ENCODE measurements at places on chromosomes 6 and 20.
A peak's percentile ranks its signal among the peaks of the same experiment; 100 is the strongest.

DNA sequence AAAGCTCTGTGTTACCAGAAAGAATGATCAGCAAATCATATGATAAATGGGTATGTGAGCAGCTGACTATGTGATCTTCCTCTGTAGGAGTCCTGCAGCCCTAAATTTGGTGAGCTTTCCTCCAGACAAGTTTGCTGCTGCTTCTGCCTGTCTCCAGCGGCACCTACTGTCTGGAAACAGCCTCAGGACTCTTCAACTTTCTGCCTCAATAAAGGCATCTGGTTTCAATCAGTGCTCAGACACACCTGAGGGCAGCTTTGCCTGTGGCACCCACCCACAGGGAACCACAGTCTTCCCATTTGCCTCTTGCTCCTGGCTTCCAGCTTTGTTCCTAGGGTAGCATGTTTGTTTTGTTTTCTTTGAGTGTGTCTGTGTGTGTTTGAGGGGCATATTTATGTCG is 727.9 kb upstream of the MAN1A1 start:
- peak; percentile 7 for ATAC-seq

DNA sequence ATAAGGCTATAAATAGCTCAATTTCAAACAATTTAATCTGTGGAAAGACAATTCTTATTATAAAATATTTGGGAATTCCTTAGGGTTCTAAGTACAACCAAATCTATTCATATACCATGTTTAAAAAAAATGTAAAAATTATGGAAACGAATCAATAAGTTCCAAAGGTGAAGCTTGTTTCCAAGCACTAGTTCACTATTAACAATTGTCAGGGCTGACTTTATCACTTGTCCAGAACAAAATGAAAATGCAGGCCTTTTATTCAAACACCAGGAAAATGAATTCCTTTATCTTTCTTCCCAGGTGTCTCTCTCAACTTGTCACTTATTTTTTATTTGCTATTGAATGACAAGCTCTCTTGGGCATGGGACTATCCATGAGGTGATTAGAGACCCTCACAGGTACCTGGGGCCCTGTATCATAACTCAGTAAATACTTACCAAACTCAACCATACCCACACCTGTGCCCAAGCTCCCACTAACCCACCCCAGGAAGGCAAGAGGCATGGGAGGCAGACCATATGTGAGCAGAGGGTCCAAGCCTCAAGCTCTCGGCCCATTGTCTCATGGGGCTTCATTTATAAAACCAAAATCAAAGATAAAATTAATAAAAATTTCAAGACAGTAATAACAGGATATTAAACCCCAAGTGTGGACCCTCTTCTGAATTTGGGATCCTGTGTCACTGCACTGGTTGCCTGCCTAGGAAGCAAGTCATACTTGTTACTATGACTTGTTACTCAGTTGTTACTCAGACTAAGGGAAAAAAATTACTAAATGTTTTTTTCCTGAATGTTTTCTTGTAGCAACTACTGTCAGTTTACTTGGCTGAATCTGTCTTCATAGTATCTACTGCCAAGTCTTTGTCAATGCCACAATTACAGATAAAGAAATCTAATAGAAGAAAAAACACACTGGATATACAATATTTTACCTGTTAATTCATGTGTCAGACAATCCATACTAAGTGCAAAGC is 54.7 kb downstream of the PTPRK start:
- ATAC-seq, result no peak

DNA sequence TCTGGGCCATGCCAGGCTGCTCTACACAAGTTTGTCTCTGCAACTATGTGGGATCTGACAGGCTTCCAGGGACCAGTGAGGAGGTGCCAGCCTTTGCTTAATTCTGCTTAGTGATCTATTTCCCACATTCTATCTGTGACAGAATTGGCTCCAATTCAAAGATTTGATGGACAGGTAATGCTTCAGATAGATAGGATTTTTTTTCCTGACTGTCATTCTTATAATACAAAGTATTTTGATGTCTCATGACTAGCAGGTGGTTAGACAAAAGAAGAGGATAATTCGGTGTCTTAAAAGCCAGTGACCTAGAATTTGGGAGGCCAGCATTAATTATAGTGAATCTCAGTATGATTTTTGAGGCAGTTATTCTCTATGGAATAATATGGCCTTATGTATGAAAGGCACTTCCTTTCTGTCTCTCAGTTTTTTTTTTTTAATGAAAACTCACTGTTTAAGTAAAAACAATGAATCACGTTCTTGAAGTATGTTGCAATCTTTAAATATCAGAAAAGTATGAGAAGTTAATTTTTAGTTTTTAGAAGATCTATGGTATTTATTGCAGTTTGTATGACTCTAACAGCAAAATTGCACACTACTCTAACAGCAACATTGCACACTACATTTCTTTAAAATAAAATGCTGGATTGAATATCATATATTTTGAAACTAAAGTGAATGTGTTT is 43.7 kb downstream of the TMEM200A start:
- no peak for ATAC-seq

- no peak for ATAC-seq
Measured at GRCh38 chr6:41723530-41724227, 11.7 kb downstream of the TFEB start.

DNA sequence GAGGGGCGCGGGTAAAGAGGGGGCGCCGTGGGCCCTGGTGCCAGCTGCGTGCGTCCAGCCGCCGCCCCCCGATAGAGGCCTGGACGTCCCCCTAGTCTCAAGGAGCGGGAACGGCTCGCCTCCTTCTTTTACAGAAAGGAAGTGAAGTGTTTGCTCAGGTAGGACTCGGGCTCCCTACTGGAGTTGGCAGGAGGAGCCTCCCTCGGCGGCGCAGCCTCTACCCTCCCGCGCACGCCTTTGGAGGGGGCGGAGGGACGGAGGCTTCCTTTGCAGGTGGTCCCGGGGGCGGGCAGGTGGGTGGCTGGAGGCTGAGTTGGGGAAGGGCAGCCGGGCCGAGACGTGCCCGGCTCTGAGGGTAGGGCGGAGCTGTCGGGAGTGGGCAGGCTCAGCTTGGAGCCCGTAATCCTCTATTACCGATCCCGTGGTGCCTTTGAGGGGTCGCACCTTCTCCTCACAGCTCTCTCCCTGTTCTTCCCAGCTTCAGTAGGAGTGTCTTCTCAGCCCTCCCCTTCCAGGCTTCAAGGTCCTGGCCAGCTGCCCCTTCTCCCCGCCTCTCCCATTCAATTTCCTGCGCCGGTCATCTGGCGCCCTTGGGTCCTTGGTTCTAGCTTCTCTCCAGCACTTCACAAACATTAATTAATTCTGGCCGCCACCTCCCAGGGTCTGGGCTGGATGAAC is 728 bp downstream of the ITPR3 start:
- ATAC-seq, result peak; percentile 38

DNA sequence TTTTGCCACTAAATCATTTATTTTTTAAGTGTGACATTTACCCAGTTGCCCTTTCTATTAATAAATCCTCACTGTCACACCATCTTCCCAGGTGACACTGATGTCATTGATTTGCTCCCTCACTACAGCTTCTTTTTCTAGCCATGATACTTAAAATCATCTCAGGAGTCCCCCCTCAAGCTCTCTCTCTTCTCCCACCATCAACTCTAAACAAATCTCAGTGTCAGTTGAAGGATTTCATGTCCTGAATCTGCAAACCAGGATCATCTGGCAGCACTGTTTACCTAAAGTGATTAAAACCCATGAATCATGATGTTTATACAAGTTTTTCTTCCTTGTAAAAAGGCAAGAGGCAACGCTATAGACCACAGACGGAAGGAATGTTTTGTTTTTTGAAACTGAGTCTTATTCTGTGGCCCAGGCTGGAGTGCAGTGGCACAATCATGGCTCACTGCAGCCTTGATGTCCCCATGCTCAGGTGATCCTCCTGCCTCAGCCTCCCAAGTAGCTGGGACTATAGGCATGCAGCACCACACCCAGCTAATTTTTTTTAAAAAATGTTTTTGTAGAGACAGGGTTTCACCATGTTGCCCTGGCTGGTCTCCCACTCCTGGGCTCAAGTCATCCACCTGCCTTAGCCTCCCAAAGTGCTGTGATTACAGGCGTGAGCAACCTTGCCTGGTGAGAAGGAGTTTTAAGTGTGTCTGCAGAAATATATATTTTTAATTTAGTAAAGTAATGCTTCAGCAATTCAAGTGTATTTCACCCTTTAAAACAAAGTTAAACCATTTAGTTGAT is 30.1 kb upstream of the SH3BGRL2 start:
- ATAC-seq, result no peak

DNA sequence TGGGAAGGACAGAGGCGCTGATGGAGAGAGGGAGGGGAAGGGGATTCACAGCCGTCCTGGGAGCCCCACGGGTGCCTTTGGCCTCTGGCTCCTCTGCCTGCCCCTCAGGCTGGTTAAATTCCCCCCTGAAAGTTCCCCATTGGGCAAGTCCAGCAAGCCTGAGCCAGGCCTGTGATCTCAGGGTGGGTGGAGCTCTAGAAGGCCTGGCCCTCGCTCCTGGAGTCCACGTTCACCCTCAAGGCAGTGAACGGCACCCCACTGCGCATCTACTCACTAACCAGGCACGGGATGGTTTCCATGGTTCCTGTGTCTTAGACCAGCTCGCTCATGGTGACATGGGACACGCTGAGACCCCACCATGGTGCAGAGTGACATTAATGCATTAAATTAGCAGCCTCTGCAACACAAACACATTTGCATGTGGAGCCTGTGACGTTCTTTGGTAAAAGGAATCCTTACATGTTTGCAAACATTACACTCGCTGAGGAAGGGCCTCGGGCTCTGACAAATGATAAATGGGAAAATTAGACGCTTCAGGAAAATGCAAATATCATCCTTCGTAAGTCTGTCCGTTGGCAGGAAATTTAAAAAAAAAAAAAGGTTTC is 452.7 kb downstream of the PREX1 start:
- ATAC-seq, result no peak
